ENCODE measurements at places on chromosomes 6 and 20.

DNA sequence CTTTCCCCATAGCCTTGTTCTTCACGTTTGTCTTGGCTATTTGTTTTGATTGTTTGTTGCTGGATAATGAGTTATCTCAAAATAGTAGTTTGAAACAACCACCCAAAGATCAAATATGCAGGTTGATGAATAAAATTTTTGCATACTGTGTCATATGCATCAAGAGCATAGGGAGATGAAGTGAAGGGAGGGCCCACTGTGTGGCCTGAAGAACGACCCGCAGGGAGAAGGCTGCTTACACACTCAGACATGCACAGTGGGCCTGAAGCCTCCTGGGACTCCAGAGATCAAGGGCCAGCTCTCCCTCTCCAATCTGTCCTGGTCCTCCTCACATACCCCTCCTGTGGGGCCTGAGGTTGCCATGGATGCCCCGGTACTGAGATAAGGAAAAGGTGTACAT, 16.2 kb upstream of the TREM2 start:
- DNase-seq, result no peak

DNA sequence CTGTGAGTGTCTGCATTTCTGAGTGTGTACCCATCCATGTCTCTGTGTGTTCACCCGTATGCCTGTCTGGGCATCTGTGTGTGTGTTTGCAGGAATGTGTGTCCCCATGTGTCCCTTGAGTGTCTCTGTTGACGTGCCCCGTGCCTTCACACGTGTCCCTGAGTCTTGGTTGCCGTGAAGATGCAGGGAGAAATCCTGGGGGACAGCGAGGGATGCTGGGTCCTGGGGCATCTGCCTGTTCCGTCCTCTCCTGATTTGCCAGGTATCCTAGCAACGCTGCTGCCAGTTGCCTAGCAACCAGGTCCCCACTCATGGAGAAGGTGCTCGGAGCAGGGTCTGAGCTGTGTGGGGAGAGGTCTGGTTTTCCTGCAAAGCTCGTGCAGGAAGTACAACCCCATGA, 6.0 kb upstream of the LKAAEAR1 start:
- DNase-seq, result no peak

DNA sequence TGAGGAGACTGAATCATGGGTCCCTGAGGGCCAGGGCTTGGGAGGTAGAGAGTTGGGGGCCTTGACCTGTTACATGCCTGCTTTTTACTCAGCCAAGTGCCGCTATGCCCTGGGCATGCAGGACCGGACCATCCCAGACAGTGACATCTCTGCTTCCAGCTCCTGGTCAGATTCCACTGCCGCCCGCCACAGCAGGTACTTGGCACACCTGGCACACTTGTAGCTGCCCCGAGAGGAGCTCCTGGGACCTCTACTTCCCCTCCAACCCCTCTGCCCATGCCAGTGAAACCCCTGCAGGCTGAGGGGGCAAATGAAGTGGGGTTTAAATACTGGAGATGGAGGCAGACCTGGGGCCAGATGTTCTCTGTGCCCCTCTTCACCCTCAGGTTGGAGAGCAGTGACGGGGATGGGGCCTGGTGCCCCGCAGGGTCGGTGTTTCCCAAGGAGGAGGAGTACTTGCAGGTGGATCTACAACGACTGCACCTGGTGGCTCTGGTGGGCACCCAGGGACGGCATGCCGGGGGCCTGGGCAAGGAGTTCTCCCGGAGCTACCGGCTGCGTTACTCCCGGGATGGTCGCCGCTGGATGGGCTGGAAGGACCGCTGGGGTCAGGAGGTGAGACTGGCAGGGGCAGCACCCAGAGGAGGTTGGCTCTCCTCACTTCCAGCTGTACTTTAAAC, 4.6 kb downstream of the DDR1 start:
- DNase-seq, result no peak

DNA sequence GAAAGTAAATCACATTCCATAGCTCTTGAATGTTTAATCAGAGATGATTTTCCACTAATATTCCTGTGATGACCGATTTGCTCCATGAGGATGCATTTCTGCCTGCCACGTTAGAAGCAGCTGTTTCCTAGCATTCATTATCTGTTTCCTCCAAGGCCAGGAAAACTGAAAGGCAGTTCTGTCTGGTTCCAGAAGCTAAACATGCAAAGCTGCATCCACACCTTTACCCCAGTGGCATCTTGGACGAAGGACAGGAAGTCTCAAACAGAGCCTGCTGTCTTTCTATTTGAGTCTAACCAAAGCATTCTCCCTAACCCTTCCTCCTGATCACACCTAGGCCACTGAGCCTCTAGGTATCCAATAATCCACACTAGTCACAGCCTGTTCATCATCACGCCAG, 27.6 kb downstream of the CNKSR3 start:
- DNase-seq, result no peak

GRCh38 chr6:64736421-64736950, 970.5 kb downstream of the EYS start:
- DNase-seq, result no peak

DNA sequence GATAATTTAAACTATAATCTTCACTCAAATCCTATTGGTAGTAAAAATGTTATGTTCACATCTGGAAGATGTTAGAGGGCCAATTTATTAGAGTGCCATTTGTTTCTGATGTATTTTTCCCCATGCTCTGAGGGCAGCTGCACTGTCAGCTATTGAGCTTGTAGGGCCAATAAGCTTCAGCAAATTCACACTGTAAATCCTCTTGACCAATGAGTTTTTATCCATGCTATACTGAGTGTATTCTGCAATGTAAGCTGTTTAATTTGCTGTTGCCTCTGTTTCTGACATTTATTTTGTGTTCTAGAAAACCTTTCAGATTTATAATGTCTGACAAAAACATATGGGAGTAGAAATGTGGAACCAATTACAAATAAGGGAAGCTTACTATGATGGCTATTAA, 62.6 kb downstream of the OGFRL1 start:
- DNase-seq, result no peak

GRCh38 chr20:5969348-5969935, 19.0 kb downstream of the MCM8 start:
- DNase-seq, result no peak

GRCh38 chr20:57312138-57312537, 17.5 kb upstream of the SPO11 start:
- DNase-seq, result no peak

- no peak for DNase-seq
Measured at GRCh38 chr6:129597023-129597713, 112.8 kb downstream of the ARHGAP18 start.

DNA sequence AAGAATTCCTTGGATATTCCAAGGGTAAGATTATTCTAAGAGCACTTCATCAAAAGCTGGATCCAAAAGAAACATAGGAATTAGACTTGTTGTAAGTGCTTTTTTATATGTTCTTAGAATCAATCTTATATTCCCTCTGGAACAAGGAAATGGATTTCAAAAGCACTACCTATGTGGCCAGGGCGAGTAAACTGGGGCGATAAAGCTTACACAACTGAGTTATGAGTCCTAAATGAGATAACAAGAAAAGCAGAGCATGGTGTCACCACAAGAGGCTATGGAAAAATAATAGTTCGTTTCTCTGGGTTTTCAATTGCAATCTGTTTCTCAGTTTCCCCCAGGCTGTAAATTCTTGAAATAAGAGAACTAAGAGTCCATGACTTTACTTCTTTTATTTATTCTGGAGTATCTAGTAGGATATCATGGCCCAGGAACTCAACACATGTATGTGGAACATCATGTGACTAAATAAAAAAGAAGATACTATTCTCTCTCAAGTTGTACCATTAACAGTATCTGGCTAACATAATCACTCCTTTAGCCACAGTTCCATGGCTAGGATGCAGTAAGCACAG, 51.5 kb downstream of the NUDT3 start:
- no peak for DNase-seq

- peak; percentile 74 for DNase-seq
Measured at GRCh38 chr6:8080362-8081151, 16.4 kb upstream of the BLOC1S5 start.

- no peak for DNase-seq
Measured at GRCh38 chr6:1596088-1596852, 13.4 kb upstream of the FOXC1 start.

DNA sequence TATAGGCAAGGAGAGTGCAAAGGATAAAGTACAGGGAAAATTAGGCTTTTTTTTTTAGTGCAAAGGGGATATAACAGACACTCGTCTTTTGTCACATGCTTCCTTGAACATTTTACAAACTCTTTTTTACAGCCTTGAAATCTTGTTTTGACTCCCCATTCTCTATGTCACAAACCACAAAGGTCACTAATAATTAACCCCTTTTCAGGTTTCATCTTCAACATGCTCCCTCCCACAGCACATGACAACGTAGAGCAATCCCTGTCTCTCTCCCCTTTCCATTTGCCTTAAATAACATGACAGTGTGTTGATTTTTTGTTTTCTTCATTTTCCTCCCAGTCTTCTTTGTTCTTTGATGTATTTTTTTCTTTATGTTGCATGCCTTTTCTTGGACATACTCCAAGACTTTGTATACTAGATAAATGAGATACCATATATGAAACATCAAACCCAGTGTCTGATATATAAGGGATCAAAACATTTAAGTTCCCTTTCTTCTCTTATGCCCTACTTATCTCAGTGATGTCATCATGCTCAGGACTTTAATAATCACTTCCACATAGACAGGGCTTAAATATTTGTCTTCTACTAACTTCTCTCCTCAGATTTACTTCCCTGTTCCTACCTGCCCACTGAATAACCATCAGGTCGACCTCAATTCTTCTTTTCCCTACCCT, 378.7 kb upstream of the HSF2 start:
- DNase-seq, result no peak

DNA sequence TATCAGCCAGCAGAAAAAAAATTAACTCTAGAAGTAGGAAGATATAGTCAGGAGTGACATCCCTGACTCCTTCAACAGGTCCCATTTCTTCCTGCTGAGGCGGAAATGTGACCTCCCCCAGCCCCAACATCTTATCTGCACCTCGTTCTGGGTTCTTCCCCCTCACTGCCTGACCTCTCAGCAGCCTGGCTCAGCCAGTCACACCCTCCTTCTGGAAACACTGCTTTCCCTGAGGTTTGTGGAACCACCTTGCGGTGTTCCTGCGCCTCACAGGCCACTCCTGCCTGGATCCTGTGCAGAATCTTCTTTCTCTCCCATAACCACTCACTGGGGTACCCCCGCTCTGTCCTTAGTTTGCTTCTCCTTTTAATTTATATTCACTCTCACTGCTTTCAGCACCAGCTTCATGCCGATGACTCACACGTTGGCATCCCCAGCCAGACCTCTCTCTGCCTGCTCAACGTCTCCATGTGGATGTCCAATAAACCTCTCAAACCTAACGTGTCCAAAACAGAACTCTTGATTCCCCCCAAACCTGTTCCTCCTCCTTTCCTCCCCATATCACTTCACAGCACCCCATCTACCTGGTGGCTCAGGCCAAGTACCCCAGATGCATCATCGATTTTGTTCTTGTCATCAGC, 222.8 kb upstream of the PLN start:
- DNase-seq, result peak; percentile 46

GRCh38 chr6:2582268-2582667, 168.5 kb downstream of the MYLK4 start:
- DNase-seq, result no peak

DNA sequence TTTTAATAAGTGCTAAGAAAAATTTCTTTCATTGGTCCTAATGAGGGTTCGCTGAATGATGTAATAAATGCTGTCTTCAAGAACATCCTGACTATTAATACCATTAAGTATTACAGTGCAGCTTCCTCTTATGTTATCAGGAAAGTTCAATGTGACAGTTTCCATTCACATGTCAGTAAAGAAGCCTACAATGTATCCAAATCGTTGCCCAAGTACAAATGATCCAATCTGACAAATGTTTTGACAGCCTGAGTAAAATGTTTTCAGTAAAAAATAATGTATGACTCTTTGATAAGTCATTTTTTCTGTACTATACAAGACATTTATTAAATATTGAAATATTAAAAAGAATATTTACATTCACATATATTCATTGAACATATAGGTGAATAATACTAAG, 496.1 kb upstream of the MANEA start:
- no peak for DNase-seq

GRCh38 chr6:41021832-41022231, 17.2 kb downstream of the UNC5CL start:
- peak; percentile 73 for DNase-seq

DNA sequence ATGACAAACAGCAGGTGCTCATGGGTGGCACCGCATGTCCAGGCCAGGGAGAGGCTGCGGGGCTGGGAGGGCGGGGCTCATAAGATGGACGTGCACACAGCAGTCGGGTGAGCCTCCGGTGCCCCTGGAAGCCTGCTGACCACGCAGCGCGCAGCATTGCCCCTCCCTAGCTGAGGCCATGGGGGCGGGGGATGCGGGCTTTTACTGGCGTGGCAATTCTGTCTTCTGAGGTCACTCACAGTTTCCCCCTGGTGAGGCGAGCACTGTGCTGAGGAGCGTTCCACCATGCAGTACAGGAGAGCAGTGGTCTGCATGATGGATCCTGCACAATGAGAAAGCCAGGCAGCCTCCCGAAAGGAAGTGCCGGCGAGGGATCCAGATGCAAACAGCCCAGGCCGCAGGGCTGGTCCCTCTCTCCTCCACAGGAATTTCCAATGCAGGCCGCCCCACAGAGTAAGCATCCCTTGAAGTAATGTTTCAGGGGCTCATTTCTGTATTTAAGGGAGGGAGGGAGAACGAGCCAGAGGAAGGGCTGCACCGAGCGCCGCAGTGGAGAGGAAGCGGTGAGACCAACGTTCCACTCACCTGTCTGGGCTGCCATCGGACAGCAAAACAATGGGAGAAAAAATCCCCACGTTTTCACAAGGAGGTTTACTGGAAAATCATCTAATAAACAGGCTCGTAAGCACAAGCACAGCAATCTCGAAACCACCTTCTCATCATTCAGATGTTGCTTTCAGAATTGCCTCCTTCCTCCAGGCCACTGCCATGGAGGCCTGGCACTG, 56.0 kb downstream of the IRF4 start:
- no peak for DNase-seq

GRCh38 chr6:101544286-101544685, 150.8 kb downstream of the GRIK2 start:
- DNase-seq, result peak; percentile 68

DNA sequence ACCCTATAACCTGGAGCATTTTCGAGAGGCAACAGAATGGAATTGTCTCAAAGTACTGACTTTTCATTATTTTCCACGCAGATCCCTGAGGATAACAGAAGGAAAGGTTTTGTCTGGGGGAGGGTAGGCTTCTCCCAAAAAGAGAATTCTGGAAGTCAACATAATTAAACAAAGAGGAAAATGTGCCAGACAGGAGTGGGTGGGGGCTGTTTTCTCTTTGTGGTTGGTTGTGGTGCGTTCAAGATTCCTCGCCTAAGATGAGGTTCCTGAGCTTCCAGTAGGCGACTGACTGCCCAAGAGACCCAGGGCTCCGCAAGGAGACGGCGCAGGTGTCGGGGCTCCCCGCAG, 70.4 kb downstream of the SOX4 start:
- no peak for DNase-seq

GRCh38 chr6:135869857-135870256, 18.4 kb downstream of the PDE7B start:
- DNase-seq, result peak; percentile 44

Measured in fibroblast of skin of back (primary cell).